Nucleus accumbens (tissue), 56 donors: ENCODE measurements at places on chromosomes 2 and 18.

GRCh38 chr2:107132070-107132469 lies 246.1 kb upstream of the ST6GAL2 start:
- no peak for DNase-seq

- no peak for DNase-seq
Observed at GRCh38 chr2:126754240-126755004, 98.5 kb downstream of the GYPC start.

DNA sequence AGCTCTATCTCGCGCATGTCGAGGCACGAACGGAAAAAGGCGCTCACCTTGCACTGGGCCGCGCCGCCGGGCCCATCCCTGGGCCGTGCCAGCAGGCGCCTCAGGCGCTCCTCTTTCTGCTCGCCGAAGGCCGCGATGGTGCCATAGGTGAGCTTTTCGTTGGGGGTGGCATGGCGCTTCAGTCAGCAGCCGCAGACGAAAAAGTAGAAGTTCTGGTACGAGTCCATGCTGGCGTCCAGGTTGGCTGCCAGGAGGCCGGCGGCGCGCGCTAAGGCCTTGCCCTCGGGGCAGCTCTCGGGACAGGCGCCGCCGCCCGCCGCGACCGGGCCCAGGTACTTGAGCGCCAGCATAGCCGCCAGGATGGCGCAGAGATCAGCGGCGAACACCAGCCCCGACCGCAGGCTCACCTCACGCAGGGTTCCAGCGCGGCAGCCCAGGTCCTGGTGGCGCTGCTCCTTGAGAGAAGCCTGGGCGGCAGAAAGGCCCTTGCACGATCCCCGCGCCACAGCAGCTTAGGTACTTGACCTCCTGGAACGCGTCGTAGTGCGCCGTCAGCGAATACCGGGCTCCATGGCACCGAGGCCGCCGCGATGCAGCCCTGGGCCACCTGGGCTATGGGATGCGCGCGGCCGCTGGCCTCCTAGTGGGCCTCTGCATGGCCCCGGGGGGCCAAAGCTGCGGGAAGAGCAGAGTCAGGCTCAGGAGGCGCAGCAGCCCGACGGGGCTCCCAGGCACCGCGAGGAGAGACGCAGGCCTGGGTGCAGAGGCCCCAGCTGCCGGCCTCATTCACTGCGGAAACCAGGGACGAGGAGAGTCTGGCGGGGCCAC lies 12.8 kb downstream of the ALPG start:
- no peak for DNase-seq

GRCh38 chr2:215760091-215760490 lies 253.3 kb downstream of the MREG start:
- no peak for DNase-seq

DNA sequence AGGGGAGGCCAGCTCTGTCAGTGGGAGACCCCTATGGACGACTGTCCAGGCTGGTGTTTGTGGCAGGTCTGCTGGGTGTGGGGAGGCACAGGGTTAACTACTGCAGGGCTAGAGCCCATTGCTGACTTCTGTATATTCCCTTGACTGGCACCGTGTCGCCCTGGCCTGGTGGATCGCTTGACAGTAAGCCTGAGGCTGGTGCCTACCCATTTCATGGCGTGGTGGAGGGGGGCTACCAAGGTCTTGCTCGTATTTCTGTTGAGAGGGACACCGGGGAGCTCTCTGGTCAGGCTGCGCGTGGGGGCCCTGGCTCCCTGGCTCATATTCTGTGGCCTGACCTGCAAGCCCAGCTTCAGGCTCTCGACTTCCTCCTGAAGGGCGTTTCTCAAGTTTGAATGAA lies 119.7 kb downstream of the ACOXL start:
- no peak for DNase-seq

GRCh38 chr2:118052474-118052873 lies 35.8 kb upstream of the INSIG2 start:
- no peak for DNase-seq

- DNase-seq, result peak; percentile 10
Observed at GRCh38 chr2:68732036-68732932, 2.3 kb upstream of the ARHGAP25 start.

DNA sequence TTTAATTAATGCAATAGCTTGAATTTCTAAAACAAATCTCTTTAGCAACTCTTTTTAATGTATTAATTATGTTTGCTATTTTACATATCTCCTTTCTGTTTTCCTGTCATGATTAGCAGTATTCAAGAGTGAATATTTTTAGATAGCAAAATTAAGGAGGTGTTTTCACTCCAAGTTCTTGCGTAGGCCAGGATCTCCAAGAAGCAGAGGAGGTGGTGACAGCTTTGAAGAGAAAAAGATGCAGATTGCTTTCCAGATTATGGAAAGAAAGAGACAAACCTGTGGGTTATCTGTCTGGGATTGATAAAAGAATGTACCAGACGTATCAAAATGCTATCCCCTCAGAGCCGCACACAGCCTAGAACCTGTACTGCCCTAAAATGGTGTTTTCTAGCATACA lies 163.5 kb upstream of the FAM98A start:
- no peak for DNase-seq

DNA sequence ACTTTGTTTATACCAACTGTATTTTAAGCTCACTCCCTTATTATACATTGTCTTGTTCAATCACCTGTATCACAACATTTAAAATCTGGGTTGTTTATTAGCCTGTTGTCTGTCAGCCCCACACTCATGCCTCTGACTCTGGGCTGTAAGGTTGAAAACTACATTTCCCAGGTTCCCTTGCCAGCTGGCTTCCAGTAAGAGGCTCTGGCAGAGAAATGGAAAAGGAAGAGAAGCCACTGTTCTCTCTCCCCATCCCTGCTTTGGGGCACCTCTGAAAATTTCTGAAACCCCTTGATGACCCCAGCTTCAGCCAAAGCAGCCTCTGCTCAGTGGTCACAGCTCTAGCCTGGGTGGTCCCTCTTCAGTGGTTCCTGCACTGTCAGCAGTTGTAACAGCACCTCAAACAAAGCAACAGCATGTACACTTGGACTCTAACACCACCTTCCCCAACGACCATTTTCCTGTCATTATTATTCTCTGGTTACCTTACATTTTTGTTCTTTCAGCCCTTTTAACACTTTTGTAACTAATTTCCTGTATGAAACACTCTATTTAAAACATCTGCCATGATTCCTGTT lies 108.9 kb upstream of the LGALSL start:
- DNase-seq, result no peak

- no peak for DNase-seq
Observed at GRCh38 chr2:210606001-210606400, 49.6 kb downstream of the CPS1 start.

GRCh38 chr2:30721241-30721640 lies 86.0 kb downstream of the CAPN13 start:
- DNase-seq, result no peak

GRCh38 chr18:57728941-57729511 lies 74.1 kb downstream of the ATP8B1 start:
- no peak for DNase-seq

DNA sequence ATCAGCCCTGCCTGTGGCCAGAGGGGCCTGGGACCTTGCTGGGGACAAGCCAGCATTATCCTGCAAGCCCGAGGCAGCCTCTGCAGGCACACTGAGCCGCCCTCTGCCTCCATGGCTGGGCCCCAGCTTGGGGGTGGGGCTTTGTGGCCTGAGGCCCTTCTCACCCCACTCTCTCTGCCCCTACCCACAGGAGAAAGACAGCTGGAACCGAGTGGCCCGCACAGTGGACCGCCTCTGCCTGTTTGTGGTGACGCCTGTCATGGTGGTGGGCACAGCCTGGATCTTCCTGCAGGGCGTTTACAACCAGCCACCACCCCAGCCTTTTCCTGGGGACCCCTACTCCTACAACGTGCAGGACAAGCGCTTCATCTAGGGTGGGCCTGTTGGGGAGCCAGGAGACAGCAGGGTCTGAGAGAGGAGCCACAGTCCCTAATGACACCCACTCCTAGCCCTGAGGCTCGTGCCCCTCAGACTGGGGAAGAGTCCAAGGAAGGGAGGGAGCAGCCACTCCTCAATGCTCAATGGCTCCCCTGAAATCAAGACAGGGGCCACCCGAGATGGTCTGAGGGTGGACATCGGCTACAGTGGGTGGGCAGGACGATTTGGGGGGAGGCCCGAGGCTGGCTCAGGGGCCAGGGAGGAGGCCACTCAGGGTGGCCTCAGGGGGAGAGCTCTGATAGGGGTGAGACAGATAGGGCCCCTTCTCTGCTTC lies 4.4 kb upstream of the CHRNG start:
- DNase-seq, result no peak

DNA sequence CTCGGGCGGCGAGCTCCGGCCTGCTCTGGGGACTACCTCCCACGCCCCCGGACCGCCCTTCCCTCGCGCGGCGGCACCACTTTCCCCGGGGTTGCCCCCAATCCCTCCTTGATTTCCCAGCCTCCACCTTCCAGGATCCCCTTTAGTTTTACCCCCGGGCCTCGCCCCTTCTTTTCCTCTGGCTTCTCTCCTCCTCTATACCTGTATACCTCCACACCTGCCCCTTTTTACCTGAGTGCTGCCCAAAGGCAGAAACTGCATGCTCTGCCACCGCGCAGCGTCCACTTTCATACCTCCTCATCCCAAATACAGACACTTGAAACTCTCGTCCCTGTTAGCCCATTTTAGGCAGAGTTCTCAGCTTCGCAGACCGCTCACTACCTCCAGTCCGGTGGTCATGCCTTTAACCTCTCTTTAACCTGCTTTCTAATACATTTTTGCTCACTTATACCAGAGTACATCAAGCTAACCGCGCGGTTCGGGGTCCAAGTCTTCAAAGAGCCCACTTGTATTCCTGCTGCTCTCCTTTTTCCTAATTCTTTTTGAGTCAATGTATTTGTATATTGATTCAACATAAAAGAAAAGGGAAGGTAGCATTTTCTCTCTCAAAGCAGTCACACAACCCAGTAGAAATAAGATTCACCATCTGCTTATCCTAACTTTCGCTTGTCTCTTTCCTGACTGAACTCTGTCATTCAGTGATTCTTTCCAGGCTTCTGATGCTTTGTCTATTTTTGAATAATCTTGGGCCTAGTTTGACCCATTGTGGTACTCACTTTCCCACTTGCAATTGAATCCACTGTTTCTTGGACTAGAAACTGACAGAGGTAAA lies 901 bp downstream of the SPOPL start:
- DNase-seq, result no peak

- no peak for DNase-seq
Observed at GRCh38 chr18:43465483-43465882, 188.2 kb upstream of the SYT4 start.

DNA sequence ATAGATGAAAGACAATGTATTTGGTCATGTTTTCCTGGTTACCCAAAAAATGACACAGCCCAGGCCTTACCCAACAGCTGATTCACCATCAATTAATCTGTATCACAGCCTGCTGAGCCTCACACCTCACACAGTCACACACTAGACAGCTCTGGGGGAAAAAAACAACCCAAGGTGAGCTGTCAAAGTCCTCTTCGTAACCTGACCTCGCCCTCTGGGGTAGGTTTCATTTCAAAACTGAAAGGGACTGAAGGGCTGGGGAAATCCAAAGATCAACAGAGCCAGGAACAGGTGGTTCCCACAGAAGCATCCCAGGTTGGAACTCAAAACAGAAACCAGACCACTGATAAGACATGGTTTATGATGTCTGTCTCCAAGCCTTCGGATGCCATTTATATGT lies 18.2 kb upstream of the PCBP1 start:
- DNase-seq, result no peak

DNA sequence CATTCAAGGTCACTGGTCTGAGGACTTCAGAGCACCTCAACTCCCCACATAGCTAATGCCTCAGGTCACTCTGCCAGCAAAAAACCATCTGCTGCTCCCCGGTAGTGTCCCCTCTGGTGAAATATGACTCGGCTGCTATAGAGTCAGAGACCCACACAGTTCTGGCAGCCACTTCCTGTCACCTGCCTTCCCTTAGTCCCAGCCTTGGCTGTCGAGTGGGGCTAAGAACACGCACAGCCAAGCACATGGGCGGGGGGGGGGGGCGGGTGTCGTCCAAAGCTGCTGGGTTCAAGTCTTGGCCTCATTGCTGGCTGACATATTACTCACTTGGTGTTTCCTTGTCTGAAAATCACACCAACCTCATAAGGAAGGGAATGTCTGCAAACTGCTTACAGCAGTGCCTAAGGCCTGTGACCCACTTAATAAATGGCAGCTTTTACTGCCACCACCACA lies 37.5 kb downstream of the POLR1A start:
- DNase-seq, result no peak

DNA sequence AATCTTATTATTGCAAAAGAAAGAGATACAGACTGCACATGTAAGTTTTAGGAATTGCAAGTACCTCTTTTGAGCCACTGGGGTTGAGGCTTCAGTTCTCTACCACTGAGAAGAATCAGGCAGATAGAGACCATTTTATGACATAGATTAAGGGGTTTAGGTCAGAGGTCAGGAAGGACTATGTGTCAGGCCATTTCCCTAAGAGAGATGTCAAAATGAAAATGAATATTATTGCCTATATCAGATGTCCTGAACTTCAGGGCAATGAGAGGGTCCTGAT lies 113.7 kb downstream of the GATA6 start:
- DNase-seq, result no peak

DNA sequence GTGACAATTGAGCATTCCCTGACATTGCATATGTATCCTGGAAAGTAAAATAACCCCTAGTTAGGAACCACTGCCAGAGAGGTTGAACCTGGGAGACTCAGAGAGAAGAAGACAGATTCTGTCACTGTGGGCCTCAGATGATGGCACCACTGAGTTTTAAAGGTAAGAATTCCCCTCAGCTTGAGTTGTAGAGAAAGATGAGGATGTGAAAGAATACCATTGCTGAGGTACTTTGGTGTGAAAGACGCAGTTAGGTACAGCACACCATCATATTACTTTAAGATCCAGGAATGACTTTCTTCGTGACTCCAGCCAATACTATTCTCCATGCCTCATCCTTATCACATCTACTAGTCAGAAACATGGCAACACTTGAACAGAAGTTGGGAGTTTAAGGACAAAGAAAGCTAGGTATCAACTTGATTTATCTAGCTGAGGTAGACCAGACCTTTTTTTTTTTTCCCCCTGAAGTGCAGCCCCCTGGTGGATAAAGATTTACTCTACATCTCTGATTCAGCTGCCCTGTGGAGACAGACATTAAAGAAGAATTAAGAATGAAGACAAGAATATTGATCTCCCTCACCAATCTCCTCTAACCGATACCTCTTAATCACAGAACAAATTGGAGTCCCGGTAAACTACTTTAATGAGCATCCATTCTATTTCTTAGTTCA lies 630.5 kb upstream of the FANCL start:
- no peak for DNase-seq

DNA sequence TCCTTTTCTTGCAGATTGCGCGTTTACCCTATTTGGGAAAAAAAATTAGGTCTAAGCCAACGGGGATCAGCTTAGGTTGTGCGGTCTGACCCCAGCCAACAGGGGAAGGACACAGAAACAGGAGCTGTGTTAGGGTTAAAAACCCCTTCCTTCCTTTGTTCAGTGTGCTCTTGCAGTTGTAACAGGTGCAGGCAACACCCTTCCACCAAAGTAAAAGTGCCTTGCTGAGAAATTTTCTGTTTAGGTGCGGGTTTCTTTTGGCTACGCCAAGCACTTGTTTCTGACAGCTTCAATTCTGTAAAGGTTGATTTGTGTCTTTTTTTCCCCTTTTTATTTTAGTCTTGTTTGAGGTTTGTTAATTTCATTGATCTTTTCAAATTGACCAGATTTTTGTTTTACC lies 92.5 kb downstream of the PTPN4 start:
- no peak for DNase-seq

GRCh38 chr2:8412586-8412985 lies 269.3 kb upstream of the ID2 start:
- DNase-seq, result no peak
